Fibroblast of skin of abdomen (primary cell): ENCODE measurements at places on chromosomes 7 and 10.

DNA sequence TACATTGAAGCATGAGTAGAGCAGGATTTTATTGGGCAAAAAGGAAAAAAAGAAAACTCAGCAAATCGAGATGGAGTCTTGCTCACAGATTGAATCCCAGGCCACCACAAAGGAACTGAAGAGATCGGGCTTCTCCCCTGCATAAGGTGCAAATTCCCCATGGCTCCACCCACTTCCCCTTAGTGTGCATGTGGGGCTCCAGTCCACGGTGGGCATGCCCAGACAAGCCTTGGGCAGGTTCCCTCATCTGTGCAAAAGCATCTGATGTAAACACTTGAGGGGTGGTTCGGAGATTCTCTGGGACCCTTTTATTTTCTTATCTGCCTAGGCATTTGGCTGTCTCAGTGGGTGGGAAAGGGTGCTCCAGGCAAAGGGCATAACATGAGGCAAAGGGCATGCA is 150.7 kb downstream of the CFTR start:
- DNase-seq, result no peak

GRCh38 chr10:63561341-63561740 is 40.1 kb downstream of the REEP3 start:
- no peak for DNase-seq

DNA sequence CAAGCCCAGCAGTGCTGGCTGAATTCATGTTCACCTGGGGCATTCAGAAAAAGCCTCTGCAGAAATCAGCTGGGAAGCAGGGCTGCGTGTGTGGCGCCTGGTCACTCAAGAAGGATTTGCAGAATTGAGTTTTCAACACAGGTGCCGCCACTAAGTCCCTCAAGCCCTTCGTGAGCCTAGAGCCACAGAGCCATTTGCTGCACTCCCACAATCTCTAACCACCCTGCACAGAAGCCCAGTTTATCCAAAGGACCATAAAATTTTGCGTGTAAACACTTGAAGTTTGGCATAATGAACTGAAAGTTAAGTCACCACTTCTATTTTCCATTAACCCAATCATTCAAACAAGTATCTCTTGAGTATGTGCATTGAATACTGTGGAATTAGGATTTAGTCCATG is 136.2 kb downstream of the DIP2C start:
- DNase-seq, result no peak

DNA sequence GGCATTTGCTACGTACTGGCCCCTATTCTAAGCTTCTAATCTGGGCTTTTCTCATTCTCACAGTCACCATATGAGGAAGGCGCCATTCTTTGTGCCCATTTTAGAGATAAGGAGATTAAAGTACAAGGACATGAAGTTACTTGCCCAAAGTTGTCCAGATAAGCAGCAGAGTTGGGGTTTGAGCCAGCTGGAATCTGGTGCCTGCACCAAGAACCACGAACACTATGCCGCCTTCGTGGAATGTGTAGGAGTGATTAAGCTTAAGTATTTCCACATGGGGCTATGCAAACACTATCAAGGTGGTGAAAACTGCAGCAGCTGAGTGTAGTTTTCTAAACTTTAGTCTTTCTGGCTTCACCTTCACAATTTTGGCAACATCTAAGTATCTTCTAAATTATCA is 342.7 kb upstream of the ETV1 start:
- DNase-seq, result peak; percentile 4

DNA sequence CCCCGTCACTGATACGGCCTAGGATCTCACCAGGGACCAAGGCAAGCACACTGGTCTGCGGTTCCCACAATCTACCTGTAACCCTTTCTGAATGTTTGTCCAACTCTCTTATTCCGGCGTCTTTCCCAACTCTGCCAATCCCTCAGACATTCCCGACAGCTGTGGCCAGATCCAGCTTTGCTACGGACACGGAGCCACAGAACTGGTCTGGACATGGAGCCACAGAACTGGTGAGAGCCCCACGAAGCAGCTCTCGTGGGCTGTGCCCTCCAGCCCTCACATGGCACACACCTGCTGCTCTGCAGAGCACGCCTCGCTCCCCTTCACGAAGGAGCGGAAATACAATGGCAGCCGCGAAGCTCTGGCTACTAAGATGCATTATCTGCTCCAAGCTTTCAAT is 376.8 kb downstream of the DNAJB6 start:
- no peak for DNase-seq
